Right kidney (tissue), 9 donors: ENCODE measurements at places on chromosomes 2 and 18.

- DNase-seq = no peak
Observed at GRCh38 chr2:190791347-190791975, 89.2 kb upstream of the GLS start.

DNA sequence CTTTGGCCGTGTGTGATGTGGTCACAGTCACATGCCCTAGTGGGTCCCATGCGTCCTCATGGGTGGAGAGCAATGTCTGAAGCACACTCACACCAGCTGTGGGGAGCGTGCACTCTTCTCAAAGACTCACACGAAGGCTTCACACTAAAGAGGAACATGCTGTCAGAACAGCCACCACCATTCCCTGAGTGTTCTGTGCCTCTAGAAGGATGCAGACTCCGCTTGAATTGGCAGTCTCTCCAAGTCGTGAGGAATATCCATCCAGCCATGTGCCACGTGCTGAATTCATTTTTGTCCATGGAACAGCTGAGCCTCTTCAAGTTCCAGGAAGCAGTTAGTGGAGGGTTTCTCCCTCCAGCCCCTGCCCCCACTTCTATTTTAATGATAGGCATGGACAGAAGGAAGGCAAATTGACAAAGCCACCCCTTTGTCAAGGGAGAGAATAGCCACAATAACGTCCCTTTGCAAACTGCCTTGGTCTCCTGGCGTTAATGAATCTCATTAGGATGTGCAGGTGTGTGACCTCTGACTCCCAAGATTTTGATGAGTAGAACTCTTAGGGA is 464.3 kb upstream of the ID2 start:
- DNase-seq = no peak

GRCh38 chr2:99974275-99974674 is 168.1 kb downstream of the AFF3 start:
- no peak for DNase-seq

GRCh38 chr18:37313624-37314023 is 252.0 kb downstream of the CELF4 start:
- no peak for DNase-seq
